CD14-positive monocyte (primary cell): ENCODE measurements at places on chromosomes 2 and 18.

DNA sequence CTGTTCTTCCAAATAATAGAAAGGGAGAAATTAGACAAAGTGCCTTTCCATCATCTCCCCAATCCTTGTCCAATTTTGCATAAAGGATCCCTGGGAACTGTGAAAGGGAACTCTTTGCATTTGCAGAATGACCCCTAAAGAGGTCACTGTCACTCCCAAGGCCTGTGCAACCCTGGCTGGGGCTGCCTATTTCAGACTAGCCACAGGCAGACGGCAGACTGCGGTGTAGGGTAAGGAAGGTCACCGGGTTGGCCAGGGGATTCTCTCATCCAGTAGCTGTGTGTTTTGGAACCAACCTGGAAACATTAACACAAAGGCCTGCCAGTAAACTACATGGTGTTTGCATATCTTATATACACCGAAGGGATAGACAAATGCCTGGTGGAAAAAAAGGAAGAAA is 818.7 kb downstream of the BCL11A start:
- no peak for DNase-seq

GRCh38 chr2:167335541-167335992 is 447.3 kb downstream of the XIRP2 start:
- DNase-seq = no peak

GRCh38 chr2:237097911-237098702 is 12.4 kb downstream of the COPS8 start:
- no peak for DNase-seq

DNA sequence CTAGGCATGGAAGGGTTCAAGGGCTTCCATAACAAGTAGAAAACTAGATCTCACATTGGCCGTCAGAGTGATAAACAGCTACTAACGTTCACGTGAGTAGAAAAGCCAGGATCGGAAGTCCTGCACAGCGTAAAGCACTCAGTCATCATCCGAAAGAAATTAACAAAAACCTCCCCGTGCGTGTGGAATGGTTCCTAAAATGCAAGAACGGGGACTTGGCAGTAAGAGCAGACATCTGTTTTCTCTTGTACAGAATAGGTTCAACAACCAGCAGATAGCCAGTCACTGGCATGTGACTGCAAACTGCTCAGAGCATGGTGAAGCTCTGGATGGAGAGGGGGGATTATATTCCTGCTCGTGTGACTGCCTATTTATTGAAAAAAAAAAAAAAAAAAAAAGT is 106.9 kb upstream of the ITGB6 start:
- no peak for DNase-seq

DNA sequence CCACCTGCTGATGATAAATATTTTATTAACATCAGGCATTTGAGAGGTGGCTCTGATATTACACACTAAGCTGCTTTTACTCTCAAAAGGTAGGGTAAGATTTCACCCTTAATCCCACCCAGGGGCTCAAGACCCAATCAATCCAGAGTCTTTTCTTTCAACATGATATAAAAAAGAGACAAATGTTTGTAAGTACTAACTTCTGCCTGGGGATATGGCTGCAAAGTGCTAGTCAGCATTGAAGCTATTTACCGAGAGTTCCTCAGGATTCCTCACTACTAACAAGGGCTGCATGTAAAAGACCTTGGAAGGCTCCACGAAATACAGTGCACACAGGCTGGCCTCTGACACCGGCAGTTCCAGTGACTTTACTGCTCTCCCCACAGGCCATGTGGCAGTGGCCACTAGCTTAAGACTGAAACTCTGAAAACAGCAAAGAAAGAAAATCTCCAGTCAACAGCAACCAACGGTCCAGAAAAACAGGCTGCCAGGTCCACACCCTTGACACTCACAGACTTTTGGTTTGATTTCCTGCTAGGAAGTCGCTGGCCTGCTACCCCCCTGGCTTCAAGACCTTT is 11.2 kb downstream of the MREG start:
- DNase-seq = no peak

DNA sequence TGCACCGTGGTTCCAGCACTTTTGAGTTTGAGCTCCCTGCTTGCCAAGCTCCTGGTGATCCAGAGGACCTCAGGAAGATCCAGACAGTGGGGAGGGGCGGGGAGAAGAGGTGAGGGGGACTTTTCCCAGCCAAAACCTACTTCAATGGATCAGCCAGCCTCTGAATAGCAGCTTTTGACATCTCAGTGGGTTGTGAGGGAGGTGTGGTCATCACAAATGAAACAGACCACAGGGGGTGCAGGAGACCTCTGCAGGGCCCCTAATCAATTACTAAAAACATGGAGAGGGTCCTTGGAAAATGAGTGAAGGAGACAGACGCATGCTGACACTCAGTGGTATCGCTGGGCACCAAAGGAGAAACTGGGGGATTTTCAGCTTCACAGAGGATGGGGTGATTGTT is 372.7 kb downstream of the ZNF521 start:
- no peak for DNase-seq

GRCh38 chr2:160402501-160402900 is 91.1 kb downstream of the RBMS1 start:
- DNase-seq = peak; percentile 31

GRCh38 chr18:13541621-13542519 is 184.5 kb downstream of the FAM210A start:
- no peak for DNase-seq

DNA sequence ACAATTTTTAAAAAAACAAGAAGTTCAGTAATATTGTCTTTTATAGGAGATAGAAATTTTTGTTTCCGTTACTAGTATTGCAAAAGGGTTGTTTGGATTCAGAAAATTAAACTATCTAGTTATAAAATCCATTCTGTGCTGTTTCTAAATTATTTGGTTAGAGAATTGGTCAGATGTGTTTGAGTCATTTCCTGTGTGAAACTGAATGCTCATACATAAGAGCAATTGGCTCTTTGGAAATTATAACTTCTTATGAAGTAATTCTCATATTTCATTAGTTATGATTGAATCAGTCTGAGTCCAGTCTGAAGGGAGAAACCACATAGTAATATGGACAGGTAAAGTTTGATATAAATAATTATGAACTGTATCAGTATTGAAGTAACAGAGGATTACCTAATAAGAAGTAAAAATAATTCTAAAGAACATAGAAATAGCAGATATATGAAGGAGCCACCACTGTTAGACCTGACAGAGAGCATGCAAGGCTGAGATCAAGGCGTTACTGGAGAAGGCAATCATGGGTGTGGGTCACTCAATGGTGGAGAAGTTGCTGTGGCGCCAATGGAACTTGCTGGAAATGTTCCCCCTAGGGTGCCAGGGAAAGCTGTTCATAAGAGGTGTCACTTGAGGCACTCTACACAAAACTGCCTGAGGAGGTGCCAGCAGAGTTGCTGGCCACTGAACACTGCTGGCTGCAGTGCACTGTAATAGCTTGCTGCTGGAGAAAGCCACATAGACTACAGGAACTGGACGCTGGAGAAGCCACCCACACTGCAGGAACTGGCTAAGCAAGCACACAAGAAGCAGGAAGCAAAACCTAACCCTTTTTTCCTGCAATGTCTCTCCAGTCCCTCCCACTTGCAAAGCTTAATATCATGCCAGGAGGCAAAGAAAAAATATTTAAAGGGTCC is 18.0 kb upstream of the FAP start:
- DNase-seq = peak; percentile 86

- DNase-seq = no peak
Observed at GRCh38 chr2:86065512-86065911, 40.2 kb downstream of the POLR1A start.

- DNase-seq = peak; percentile 7
Observed at GRCh38 chr2:46748735-46749531, 166.7 kb downstream of the MCFD2 start.
